ENCODE measurements at places on chromosomes 4 and X.

GRCh38 chr4:38275331-38276100 is 315.3 kb downstream of the PTTG2 start:
- no peak for DNase-seq

GRCh38 chr4:34412233-34412632 is 1832.1 kb downstream of the ARAP2 start:
- DNase-seq = no peak

GRCh38 chr4:100929758-100930157 is 411.9 kb upstream of the EMCN start:
- DNase-seq = no peak

- DNase-seq = no peak
Observed at GRCh38 chrX:38175139-38175538, 45.5 kb downstream of the SRPX start.

DNA sequence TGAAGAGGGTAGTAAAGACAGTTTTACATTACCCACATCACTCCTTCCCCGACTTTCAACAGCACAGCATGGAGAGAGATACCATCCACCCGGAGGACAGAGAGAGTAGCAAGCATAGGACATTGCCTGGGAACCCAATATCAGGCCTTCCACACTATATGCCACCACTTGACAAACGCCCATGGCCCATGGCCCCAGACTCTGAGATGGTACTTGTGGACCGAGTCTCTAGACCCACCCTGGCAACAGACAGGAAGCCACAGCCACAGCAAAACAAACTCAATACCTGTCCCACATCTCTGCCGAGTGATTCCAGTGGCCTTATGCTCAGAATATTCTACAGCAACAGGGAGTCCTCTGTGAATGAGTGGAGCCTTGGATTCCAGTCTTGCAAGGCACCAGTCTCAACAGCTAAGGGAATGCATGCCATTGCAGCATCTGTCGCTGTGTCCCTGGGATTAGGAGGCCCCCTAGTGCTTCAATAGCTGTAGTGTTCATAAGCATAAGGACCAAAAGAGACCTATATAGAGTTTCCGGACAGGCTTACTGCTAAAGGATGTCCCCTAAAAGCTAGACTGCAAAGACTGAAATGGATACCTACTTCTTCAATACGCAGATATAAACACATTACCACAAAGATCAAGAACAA is 14.7 kb upstream of the CT55 start:
- DNase-seq = peak; percentile 16

DNA sequence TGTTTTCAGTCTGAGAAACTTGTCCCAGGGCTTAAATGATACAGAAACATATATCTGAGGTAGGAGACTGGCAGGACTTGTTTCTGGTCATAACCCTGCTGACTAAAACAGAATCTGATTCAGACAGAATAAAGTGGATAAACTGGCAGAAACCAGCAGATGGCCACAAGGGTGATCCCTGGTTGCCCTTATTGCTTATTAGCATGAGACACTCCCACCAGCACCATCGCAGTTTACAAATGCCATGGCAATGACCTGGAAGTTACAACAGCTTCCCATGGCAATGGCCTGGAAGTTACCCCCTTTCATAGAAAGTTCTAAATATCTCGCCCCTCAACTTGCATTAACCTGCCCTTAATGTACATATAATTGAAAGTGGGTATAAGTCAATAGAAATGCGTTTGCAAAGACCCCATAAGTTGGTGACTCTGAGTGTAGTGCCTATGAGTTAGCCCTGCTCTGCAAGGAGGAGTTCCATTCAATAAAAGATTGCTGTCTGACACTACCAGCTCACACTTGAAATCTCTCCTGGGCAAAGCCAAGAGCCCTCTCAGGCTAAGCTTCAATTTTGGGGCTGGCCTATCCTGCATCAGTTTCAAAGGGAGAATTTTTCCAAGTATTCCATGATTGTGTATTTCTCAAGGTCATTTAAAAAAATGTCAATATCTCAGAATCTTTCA is 52.9 kb upstream of the PAGE5 start:
- no peak for DNase-seq

- DNase-seq = no peak
Observed at GRCh38 chr4:8278009-8278395, 8.4 kb downstream of the HTRA3 start.

DNA sequence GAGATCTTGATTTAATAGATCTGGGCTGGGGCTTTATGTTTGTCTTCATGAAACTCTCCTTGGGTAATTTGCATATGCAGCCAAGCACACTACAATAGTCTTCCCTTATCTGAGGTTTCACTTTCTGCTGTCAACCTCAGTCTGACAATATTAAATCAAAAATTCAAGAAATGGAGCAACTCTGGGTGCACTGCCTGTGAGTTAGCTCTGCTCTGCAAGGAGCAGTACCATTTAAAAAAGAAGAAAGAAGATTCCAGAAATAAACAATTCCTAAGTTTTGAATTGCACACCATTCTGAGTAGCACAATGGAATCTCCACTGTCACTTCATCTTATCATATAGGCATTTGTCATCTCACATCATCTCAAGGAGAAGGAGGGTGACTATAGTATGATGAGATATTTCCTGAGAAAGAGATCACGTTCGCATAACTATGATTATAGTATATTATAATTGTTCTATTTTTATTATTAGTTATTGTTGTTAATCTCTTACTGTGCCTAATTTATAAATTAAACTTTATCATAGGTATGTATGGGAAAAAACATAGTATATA is 9.4 kb downstream of the FNIP2 start:
- DNase-seq = no peak

- DNase-seq = no peak
Observed at GRCh38 chrX:34379891-34380290, 247.8 kb upstream of the FAM47A start.

DNA sequence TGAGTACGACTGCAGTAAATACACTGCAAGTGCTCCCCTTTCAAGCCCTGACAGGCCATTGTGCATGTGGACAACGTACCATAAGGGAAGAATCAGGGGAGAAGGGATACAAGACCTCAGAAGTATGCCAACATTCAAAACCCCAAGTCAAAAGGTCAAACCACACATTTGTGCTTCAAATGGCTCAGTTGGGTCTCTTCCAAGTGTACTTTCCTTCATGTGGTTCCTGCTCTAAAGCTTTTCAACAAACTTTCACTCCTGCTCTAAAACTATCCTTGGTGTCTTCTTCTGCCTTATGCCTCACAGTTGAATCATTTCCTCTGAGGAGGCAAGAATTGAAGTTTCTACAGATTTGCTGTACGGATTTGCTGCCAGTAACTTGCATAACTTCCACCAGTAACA is 305.7 kb upstream of the SLIT2 start:
- DNase-seq = no peak

- no peak for DNase-seq
Observed at GRCh38 chrX:132390792-132391191, 98.0 kb downstream of the MBNL3 start.

- peak; percentile 72 for DNase-seq
Observed at GRCh38 chr4:82372517-82373485, 990 bp downstream of the HNRNPD start.

DNA sequence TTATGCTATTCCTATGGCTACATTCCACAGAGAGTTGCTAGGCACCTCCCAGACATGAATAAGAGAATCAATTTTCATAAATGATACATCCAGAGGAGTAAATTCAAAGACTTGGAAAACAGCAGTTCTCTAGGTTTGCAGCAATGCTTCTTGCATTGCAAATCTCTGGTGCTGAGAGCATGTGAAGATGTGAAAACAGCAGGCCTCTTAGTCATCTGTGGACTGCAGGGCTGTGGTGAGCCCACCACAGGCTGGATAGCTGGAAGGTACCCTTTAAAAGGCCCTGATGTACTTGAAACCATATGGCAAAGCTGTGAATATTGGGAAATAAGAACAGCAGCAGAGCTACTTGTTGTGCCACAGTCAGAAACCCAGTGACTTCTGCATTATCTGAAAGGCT is 2135.9 kb downstream of the ARAP2 start:
- DNase-seq = no peak

GRCh38 chr4:3301450-3302172 is 8.8 kb downstream of the RGS12 start:
- DNase-seq = peak; percentile 23

- DNase-seq = no peak
Observed at GRCh38 chrX:143570782-143571181, 53.5 kb upstream of the SPANXN3 start.

DNA sequence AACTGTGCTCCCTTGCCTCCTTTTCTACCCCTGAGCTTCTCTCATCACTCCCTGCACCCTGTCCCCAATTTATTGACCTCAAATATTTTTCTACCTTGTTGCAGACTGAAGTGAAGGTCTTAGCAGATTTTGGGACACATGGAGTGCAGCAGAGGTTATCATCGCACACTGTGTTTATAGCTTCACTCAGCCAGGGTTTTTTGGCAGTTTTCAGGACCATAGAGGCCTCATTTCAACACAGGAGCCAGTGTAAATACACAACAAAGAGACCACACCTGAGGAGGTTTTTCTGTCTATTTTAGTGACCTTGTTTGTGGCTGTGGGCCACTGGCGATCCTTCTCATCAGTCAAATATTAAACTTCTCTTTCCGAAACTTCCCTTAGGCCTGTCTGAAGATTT is 457.1 kb downstream of the SPRY1 start:
- DNase-seq = no peak

DNA sequence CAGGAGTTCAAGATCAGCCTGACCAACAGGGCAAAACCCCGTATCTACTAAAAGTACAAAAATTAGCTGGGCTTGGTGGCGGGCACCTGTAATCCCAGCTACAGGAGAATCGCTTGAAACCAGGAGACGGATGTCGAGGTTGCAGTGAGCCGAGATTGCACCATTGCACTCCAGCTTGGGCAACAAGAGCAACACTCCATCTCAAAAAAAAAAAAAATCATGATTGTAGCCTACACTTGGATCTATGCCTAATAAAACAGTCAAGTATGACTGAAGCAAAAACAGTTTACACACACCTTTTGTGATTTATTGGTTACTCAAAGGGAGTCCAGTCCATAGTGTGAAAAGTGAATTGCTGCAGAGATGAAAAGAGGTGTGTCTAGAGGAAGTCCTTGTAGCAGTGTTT is 34.7 kb upstream of the TASL start:
- no peak for DNase-seq

- no peak for DNase-seq
Observed at GRCh38 chr4:81652069-81652478, 180.4 kb upstream of the RASGEF1B start.

DNA sequence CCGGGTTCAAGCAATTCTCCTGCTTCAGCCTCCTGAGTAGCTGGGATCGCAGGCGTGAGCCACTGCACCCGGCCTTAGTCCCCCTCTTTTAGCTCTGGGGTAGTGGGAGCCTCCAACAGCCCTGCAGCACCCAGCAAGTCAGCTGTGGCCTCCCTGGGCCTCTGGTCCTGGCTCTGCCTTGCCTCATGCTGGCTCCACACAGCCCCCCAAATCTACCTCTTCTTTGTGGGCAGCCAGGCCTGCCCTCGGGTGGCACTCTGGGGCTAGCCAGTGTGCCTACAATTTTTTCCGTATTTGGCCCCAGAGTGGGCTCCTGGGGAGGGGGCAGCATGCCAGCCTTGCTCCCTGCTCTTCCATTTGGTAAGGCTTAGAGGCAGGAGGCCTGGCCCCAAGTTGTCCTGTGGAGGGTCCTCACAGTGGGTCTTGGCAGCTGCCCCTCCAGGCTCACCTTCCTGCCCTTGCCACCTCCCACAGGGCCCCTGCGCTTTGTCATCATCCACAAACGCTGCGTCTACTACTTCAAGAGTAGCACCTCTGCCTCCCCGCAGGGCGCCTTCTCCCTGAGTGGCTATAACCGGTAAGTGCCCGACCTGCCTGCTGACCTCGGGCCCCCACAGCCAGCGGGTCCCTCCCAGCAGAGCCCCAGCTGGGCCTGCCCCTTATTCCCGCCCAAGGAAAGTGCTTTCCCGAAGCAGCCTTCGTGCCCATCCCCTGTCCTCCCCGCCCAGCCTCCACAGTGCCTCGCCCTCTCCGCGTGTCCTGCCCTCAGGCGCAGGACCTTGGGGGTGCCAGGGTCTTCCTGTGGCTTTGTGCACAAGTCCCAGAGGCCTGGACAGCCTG is 21.0 kb upstream of the ADD1 start:
- DNase-seq = no peak

DNA sequence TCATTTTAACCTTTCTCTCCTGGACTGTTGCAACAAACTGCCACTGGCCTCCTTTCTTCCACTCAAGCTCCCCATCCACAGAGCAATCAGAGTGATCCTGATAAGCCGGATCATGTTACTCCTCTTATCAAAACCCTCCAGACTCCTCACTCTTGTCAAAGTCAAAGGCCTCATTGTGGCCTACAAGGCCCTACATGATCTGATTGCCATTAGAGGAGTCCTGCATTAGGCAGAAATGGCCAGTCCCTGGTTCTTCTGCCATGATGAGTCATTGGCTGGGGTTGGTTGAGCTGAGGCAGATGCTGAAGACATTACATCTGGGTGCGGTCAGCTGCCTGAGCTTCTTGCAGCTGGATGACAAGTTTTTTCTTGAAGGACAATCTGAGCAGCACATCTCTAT is 32.7 kb upstream of the CASK start:
- DNase-seq = no peak

DNA sequence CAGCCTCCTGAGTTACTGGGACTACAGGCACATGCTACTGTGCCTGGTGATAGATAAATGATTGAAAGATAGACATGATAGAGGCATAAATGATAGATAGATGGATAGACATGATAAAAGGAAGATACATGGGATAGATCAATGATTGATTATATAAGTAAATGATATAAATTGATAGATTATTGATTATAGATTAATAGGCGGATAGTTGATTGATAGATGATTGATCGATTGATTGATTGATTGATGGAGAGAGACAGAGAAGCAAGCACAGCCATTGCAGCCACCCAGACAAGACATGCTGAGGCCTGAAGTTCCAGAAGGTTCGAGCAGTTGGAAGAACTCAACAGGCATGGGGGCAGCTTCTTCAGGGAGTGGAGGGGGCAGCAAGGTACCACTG is 17.7 kb upstream of the PLXNB3 start:
- DNase-seq = no peak

DNA sequence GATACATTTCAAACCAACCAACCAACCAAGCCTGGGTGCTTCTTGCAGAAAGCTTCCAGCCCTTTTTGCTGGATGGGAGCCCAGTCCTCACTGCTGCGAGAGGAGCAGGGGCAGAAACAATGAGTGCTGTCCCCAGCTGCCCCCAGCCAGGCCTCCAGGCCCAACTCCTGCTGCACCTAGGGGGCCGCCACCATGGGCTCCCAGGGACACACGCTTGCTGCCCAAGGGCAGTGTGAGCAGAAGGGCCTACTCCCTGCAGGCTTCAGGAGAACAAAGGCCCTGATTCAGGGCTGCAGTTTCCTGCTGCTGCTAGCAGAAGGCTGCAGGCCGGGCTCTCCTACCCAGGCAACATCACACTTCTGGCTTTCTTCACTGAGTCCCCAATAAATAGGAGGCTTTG is 37.7 kb upstream of the ENPP6 start:
- DNase-seq = no peak

DNA sequence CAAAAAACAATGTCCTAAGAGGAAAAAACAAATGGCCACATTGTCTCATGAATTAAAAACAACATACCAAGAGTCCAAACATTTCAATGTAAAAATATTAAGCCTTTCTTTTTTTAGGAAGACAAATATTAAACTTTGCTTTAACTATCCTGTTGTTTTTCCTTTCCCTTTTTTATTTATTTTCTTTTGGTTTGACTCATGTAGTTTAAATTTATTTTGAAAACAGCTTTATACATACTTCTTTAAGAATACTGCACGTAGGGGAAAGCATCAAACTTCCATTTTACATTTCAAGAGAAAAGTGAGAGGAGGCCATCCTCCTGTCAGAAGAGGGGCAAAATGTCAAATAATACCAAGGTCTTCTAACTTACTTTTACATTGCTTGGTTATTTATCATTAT is 8.7 kb downstream of the GAB1 start:
- DNase-seq = no peak

Measured in CD4-positive, alpha-beta T cell treated with Interleukin-6 for 4 hours (primary cell).